SJSA1 (cell line): ENCODE measurements at places on chromosomes 2 and 18. TPM values are rescaled to one million over a fixed set of nuclear protein-coding genes. Genes with fewer than 3 reads are reported as not detected.

PSD4 gene
- 1.7 and 3.2 TPM in 2 replicates for total RNA-seq

- peak; percentile 36 for DNase-seq
These were observed 103.1 kb downstream of the MCFD2 start for GRCh38 chr2:46812361-46813019.

- no peak for DNase-seq
These were observed 119.9 kb upstream of the TEX51 start for GRCh38 chr2:126778561-126779501.

CNDP1 gene
- not detected in 2 replicates for total RNA-seq

PLEKHH2 gene
- total RNA-seq, result 4.5 and 9.4 TPM in 2 replicates

- DNase-seq, result no peak
These were observed 155.2 kb downstream of the FBXO15 start for GRCh38 chr18:73992242-73993022.

DNA sequence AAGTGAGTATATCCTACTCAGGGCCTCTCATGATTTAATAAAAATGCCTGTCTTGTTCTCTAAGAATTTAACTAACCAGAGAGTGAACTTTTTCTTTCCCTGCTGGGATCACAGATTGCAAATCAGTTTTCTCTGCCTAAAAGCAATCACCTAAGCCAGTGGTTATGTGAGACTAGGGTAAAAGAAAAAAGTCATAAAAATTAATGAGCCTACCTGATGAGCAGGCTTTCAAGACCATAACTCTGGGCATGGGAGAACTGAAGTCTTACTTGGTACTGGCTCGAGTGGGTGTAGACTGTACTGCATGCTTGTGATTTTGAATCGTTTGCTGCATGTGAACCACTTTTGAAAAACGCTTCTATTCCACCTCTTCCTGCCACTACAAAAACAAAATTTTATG is 1677.0 kb upstream of the LRRTM1 start:
- no peak for DNase-seq

WDR43 gene
- total RNA-seq, result 57.5 and 79.2 TPM in 2 replicates

- no peak for DNase-seq
These were observed 30.1 kb downstream of the CCDC74A start for GRCh38 chr2:131557558-131558321.
